Right cardiac atrium (tissue), 5 donors: ENCODE measurements at places on chromosomes 1 and 21. TPM values are rescaled to one million over a fixed set of nuclear protein-coding genes. Genes with fewer than 3 reads are reported as not detected.

CCDC27 gene
- not detected for total RNA-seq

- DNase-seq = no peak
Measured at GRCh38 chr1:237507005-237507404, 383.7 kb downstream of the ZP4 start.

DNA sequence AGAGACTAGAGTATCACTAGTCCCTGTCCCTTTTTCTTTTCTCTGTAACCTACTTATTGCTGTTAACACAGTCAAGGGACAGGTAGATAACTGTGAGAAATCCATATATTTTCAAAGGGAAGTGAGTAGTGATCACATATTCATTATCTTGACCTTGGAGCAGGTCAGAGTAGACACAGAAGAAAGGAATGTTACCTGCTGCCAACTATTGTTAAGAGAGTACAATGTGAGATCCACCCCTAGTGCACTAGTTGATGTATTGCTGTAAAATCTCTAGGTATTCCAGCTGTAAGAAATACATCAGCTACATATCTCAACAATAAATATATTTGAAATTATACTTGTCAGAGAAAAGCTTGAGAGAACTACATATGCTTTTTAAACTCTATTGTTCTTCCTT is 68.7 kb upstream of the ADGRL2 start:
- no peak for DNase-seq

GRCh38 chr1:3348196-3348865 is 106.1 kb upstream of the ARHGEF16 start:
- no peak for DNase-seq

NGF gene
- 5.7 TPM for total RNA-seq
